ENCODE measurements at places on chromosomes 11 and 22.
A peak's percentile ranks its signal among the peaks of the same experiment; 100 is the strongest.

GRCh38 chr11:64517992-64518391 is 73.0 kb upstream of the SLC22A12 start:
- DNase-seq = no peak

- DNase-seq = no peak
Measured at GRCh38 chr22:38097557-38098409, 12.7 kb downstream of the BAIAP2L2 start.

- DNase-seq = no peak
Measured at GRCh38 chr11:72787216-72788104, 6.4 kb downstream of the STARD10 start.

GRCh38 chr11:28169816-28170215 is 61.6 kb downstream of the METTL15 start:
- peak; percentile 5 for DNase-seq

DNA sequence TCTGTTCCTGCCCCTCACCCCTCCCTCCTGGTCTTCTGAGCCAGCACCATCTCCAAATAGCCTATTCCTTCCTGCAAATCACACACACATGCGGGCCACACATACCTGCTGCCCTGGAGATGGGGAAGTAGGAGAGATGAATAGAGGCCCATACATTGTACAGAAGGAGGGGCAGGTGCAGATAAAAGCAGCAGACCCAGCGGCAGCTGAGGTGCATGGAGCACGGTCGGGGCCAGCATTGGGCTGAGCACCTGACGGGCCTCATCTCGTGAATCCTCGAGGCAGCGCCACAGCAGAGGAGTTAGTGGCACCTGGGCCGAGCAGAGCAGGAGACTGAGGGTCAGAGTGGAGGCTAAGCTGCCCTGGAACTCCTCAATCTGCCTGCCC is 941.8 kb downstream of the BRD1 start:
- no peak for DNase-seq

- DNase-seq = no peak
Measured at GRCh38 chr11:68355471-68355870, 43.1 kb downstream of the LRP5 start.

- peak; percentile 8 for DNase-seq
Measured at GRCh38 chr11:32884770-32885384, 7.7 kb upstream of the QSER1 start.

Measured in AG08395 (cell line).